ENCODE measurements at places on chromosomes 1 and 21. TPM values are rescaled to one million over a fixed set of nuclear protein-coding genes. Genes with fewer than 3 reads are reported as not detected.

DNA sequence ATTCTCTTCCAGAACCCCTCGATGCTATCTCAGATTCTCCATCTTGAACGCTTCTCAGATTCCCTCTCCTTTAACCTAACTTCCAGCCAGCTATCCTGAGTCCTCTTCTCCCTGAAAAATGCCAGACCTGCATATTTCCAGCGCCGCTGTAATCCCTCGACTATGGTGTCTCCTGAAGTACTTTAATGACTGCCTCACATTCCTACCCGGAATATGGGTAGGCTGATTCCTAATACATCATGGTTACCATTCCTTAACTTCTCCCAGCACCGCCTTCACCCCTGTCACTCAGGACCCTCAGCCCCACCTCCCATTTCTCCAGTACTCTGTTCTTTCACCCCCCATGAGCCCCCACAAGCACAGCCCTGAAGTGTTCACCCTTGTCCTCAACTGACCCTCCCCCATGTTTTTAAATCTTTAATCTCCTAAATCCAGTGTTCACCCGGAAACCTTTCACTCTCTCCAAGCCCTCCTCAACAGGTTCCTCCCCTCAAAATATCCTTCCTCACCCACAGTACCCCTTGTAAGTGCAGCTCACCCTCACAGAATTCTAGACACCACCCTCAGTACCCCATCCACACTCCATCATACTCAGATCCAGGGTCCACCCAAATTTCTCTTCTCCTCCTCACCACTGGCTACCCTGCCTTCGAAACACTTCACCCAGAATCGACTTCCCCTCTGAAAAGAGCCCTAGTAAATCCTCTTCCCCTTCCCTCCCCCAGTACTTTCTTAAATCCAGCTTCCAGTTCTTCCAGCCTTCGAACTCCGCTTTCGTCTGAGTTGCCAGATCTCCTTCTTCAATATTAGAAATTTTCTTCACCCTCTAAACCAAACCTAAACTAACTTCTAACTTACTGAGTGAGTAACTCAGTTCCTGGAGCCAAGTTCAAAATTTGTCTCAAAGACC, 922 bp downstream of the CPT2 start:
- DNase-seq: no peak
- H3K4me1 ChIP-seq: peaks cover 41% of the 10 kb centered on the region
- H3K36me3 ChIP-seq: peaks cover 8% of the 10 kb centered on the region
- peak overlapping the region; percentile 96 for H3K4me3 ChIP-seq

DNA sequence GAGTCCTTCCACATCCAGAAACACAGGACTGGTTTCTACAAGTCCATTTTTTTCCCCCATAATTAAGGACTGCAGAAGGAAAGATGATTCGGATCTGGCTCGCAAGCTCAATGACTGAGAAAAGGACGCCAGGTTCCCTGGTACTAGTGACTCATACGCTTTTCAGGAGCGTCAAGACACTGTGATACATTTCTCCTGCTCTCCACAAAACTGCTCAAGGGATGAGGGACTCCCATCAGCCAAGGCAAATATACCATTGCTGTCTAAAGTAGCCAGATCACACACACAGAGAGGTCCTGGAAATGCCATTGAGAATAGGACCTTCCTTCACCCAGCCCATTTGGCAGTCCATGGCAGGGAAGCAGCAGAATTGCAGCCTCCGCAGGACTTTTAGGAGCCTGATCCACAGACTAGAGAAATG, 253.6 kb upstream of the IRF2BP2 start:
- H3K36me3 ChIP-seq: no peaks in the 10 kb centered on the region
- H3K27ac ChIP-seq: no peak overlapping the region
- H3K27me3 ChIP-seq: no peaks in the 10 kb centered on the region
- H3K4me1 ChIP-seq: peaks cover 2% of the 10 kb centered on the region

Gene LINGO4
- not detected for total RNA-seq

DNA sequence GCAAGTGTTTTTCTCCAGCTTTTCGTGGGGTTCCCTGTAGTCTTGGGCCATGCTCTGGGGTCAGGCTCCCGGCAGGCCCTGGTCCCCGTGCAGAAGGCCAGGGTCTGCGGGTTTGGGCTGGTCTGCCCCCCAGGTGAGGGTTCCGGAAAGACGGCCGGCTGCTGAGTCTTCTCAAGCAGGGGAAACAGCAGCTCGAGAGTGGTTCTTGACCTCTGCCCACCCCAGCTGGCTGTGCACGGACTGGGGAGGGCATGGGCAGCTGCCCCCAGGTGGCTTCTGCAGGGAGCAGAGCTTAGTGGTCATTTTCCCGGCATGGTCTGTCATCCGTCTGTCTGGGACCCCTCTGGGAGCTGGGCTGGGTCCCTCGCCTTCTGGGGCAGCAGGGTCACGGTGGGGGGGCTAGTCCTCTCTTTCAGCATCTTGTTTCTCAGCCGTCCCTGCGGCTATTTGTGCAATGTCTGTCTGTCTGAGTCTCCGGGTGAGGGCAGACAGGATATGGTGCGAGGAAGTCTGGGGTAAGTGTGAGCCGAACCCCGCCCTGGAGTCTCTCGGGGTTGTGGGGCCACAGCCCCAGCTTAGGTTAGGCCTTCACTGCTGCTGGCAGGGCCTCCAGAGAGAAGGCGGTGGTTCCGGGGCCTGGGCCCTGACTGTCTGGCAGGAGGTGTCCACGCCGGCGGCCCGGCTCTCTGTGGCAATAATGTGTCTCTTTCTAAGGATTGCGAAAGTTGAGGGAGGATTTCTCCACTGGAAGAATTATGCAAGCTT, 6.1 kb downstream of the SKI start:
- DNase-seq: peak; percentile 74
- H3K27me3 ChIP-seq: no peaks in the 10 kb centered on the region
- peaks cover 83% of the 10 kb centered on the region for H3K4me1 ChIP-seq
- H3K27ac ChIP-seq: peak overlapping the region; percentile 98
- peak overlapping the region; percentile 96 for H3K4me3 ChIP-seq
- H3K36me3 ChIP-seq: no peaks in the 10 kb centered on the region

Gene BTBD8
- total RNA-seq: 8.0 TPM

DNA sequence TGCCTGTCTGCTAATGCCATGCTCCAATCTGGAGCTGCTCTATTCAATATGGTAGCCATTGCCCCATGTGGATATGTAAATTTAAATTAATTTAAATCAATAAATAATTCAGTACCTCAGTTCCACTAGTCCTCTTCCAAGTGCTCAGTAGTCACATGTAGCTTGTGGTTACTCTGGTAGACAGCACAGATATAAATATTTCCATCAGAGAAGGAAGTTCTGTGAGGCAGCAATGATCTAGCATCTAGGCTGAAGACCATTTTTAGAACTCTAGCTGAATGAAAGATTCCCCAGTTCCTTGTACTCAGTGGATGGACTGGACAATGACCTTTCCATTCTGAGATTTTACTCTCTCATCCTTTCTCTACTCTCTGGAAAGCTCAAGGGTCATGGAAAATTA, 25.8 kb upstream of the CAPZB start:
- no peak overlapping the region for H3K27ac ChIP-seq
- no peaks in the 10 kb centered on the region for H3K27me3 ChIP-seq
- no peak overlapping the region for H3K4me3 ChIP-seq
- DNase-seq: no peak

DNA sequence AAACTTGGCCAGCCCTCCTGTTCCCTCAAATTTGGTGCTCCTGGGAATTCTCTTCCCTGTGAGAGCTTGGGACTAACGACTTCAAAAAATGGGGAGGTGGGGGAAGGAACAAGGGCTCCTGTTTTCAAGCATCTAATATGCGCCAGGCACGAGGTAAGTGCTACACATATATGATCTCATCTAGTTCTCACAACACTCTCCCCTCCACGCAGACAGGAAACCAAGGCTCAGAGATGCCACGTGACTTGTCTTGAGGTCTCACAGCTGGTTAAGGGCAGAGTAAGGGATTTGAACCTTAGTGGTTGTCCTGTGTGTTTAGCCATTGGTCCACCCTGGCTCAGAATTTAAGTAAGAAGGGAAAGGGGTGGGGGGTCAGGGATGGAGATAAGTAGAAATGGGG, 125.9 kb downstream of the DMRTB1 start:
- no peak overlapping the region for H3K4me3 ChIP-seq
- no peaks in the 10 kb centered on the region for H3K27me3 ChIP-seq
- H3K36me3 ChIP-seq: no peaks in the 10 kb centered on the region
- H3K4me1 ChIP-seq: peaks cover 7% of the 10 kb centered on the region
- peak overlapping the region; percentile 84 for H3K27ac ChIP-seq
- peak; percentile 37 for DNase-seq

Gene IGSF9
- 0.21 TPM for total RNA-seq

- H3K4me3 ChIP-seq: no peak overlapping the region
- H3K27ac ChIP-seq: no peak overlapping the region
- H3K4me1 ChIP-seq: peaks cover 5% of the 10 kb centered on the region
- DNase-seq: no peak
- no peaks in the 10 kb centered on the region for H3K36me3 ChIP-seq
These were observed 22.7 kb downstream of the SDC3 start for GRCh38 chr1:30885570-30886522.

GRCh38 chr1:16326833-16327404, 25.4 kb downstream of the FBXO42 start:
- peaks cover 24% of the 10 kb centered on the region for H3K4me1 ChIP-seq
- no peak overlapping the region for H3K4me3 ChIP-seq
- H3K27ac ChIP-seq: no peak overlapping the region
- no peak for DNase-seq
- H3K36me3 ChIP-seq: peaks cover 2% of the 10 kb centered on the region

DNA sequence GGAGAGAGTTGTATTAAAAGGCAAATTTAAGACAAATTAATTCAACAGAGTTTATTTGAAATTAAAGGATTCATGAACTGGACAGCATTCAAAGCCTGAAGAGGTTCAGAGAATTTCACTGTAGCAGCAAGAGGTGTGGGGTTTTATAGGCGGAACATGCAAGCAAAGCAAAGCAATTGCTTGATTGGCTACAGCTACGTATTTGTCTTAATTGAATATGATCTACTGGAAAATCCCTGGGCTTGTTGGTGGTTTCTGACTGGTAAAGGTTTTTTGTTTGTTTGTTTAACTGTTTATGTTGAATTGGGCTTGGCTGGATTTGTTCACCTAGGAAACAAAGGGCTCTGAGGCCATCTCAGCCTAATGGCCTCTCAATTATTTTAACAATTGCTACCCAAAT, 61.5 kb downstream of the KCNK1 start:
- H3K27ac ChIP-seq: no peak overlapping the region
- no peaks in the 10 kb centered on the region for H3K4me1 ChIP-seq
- H3K4me3 ChIP-seq: no peak overlapping the region
- H3K27me3 ChIP-seq: peaks cover 16% of the 10 kb centered on the region

- H3K27me3 ChIP-seq: no peaks in the 10 kb centered on the region
- H3K27ac ChIP-seq: no peak overlapping the region
These were observed 4.8 kb upstream of the GNPAT start for GRCh38 chr1:231236208-231236591.

- H3K27me3 ChIP-seq: no peaks in the 10 kb centered on the region
- no peak for DNase-seq
- H3K4me3 ChIP-seq: no peak overlapping the region
These were observed 5.6 kb downstream of the MFN2 start for GRCh38 chr1:11985851-11986250.

Gene NOC2L
- total RNA-seq: 72.3 TPM

- peaks cover 67% of the 10 kb centered on the region for H3K4me1 ChIP-seq
- DNase-seq: no peak
- peak overlapping the region; percentile 97 for H3K27ac ChIP-seq
- peak overlapping the region; percentile 97 for H3K4me3 ChIP-seq
- H3K27me3 ChIP-seq: no peaks in the 10 kb centered on the region
These were observed 1.8 kb downstream of the TNFRSF1B start for GRCh38 chr1:12168451-12169160.

DNA sequence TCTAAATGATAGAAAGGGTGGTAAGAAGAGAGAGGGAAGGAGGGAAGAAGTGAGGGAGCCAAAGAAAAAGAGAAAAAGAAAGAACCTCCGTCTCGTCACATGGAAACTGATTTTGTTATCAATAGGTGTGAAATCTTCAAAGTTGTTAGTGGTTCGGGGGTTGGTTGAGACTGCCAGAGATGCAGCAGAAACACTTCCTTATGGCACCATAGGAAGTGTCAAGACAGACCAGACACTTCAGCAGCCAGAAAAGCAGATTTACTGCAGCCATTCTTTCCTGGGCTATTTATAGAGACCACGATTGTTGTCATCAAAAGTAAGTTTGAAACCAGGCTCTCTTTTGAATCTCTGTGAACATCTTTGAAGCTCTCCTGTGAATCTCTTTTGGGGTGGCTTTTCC, 150.5 kb downstream of the PLPPR5 start:
- H3K36me3 ChIP-seq: no peaks in the 10 kb centered on the region
- H3K4me3 ChIP-seq: no peak overlapping the region
- H3K27me3 ChIP-seq: no peaks in the 10 kb centered on the region
- peaks cover 16% of the 10 kb centered on the region for H3K4me1 ChIP-seq
- no peak for DNase-seq

GRCh38 chr1:192378276-192378675, 61.5 kb downstream of the RGS21 start:
- H3K27me3 ChIP-seq: no peaks in the 10 kb centered on the region
- H3K4me3 ChIP-seq: no peak overlapping the region
- DNase-seq: no peak
- no peak overlapping the region for H3K27ac ChIP-seq
- no peaks in the 10 kb centered on the region for H3K36me3 ChIP-seq

- H3K27ac ChIP-seq: no peak overlapping the region
- no peaks in the 10 kb centered on the region for H3K27me3 ChIP-seq
- no peak for DNase-seq
- no peaks in the 10 kb centered on the region for H3K36me3 ChIP-seq
These were observed 48.9 kb downstream of the RASAL2 start for GRCh38 chr1:178142806-178143205.

DNA sequence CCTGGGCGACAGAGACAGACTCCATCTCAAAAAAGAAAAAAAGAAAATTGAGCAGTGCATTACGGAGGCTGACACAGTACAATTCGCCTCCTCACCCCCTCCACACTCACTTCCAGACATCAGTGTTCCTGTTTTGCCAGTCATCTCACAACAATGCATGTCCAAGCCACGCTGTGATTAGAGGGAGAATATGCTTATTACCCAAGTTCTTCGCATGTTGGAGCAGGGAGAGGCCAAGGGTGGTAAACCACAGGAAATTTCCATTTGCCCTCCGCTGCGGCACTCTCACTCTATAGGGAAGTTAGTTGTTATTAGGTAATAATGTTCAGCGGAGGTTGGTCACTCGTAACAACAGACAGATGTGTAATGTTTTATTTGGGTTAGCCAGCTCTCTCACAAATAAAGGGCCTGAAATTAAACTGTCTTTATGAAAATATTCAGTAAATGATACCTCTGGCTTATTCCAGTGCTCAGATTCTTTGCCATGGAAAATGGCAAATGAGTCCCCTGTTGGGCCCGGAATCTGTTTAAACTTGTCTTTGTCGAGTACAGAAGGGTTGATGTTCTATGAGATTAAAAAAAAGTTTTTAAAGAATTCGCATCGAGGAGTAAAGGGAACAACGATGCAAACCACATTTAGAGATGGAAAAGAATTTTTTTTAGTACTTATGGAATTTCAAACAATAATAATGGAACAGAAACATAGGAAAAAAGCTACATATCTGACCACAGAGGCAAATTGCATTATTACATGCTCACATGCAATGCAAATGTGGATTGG, 33.1 kb downstream of the KCNJ15 start:
- H3K27ac ChIP-seq: no peak overlapping the region
- H3K4me3 ChIP-seq: no peak overlapping the region
- no peaks in the 10 kb centered on the region for H3K4me1 ChIP-seq
- H3K36me3 ChIP-seq: no peaks in the 10 kb centered on the region
- peaks cover 5% of the 10 kb centered on the region for H3K27me3 ChIP-seq
- DNase-seq: no peak

Gene CD247
- total RNA-seq: 300 TPM

Gene SYTL1
- 135 TPM for total RNA-seq
